HTR-8/SVneo (cell line): ENCODE measurements at places on chromosomes 1 and 21.

GRCh38 chr1:185483664-185484450 lies 166.8 kb upstream of the IVNS1ABP start:
- peak; percentile 32 for DNase-seq

DNA sequence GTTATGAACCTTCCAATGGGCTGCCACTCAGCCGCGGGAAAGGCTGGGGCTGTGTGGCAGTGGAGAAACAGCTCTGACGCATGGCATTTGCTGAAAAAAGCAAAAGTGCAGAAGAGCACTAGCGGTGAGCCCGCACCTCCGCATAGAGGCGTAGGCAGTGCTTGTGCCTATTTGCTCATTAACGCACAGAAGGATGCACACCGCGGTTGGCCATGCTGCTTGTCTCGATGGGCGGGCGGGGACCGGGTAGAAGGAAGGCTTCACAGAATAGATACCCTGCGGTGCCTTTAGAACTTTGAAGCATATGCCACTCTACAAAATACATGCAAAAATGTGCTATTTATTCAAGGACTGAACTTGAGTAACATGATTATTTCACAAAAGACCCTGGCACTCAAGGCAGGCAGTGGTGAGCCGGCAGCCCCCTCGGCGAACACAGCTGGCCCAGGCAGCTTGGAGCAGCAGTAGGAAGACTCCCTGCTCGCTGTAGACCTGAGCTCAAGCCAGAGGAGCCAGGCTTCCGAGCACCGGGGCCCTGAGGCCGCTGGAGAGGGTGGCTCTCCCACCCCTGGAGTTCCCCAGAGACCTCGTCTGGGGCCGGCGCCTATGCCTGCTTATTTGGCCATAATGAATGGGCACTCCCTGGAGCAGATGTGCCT lies 71.5 kb downstream of the SIK1 start:
- DNase-seq, result no peak

- DNase-seq, result peak; percentile 12
Measured at GRCh38 chr1:91402023-91402422, 2.6 kb downstream of the HFM1 start.

GRCh38 chr1:234186037-234186688 lies 187.1 kb upstream of the COA6 start:
- no peak for DNase-seq

DNA sequence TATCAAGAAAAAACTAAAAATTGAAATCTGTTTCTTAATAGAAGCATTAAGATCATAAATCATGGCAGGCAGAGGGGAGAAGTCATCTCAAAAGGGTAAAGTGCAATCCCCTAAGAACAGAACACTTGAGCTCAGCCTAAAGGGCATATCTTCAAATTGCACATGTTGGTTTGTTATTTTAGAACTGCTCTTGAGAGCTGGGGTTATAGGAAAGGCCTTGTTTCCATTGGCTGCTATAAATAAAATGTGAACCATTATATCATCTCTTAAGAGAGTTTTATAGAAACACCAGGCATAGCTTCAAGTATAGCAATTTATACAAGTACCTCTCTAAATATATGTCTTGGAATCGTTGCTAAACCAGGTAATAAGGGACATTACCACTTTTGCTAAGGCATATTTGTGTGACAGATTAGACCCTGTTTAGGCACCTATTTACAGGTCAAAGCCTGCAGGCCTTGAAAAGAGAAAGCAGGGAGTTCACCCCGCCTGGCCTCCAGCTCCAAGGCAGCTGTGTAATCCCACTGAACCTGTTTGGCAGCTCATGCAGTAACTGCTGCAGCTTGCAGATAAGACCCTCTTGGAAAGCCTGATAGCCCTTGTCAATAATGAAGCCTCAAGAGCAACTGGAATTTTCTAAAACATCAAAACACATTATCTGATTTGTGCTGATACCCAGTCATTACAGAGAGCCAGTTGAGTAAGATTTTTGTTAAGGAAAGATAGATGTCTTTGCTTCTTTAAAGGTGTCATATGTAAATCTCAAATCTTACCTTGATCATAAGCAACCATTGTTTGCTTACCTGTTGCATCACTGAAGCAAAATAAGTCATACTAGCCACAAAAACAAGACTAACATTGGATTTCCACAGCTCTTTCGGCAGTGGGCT lies 24.2 kb upstream of the SYDE2 start:
- DNase-seq, result no peak

GRCh38 chr1:71638081-71638766 lies 557.4 kb upstream of the ZRANB2 start:
- no peak for DNase-seq

- peak; percentile 43 for DNase-seq
Measured at GRCh38 chr1:246117066-246117791, 389.9 kb downstream of the SMYD3 start.

DNA sequence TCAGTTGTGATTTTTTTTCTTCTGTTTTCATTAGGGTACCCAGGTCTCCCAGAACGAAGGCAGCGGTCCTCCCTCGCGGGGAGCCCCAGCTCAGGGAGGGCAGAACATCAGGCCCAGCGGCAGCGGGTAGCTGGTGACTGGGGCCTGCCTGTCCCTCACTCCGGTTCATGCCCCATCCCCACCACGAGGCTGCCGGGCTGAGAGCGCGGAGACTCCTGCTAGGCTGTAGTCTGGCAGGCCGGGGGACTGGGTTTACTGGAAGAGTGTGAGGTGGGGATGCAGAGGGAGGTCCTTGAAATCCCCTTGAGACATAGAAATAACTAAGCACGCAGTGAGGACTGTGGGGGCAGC lies 10.5 kb downstream of the BRINP2 start:
- no peak for DNase-seq

DNA sequence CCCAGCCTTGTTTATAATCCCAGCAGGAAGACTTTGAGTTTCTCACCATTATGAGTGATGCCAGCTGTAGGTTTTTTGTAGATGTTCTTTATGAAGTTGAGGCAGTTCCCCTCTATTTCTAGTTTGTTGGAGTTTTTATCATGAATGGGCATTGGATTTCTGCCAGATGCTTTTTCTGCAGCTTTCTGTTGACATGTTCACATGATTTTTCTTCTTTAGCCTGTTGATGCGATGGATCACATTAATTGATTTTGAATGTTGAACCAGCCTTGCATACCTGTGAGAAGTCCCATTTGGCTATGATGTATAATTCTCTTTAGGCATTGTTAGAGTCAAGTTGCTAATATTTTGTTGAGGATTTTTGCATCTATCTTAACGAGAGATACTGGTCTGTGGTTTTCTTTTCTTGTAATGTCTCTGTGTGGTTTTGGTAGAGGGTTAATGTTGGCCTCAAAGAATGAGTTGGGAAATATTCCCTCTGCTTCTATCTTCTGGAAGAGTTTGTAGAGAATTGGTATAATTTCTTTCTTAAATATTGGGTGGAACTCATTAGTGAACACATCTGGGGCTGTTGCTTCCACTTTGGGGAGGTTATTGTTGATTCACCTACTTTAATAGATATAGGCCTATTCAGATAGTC lies 33.2 kb downstream of the ZBTB40 start:
- no peak for DNase-seq

DNA sequence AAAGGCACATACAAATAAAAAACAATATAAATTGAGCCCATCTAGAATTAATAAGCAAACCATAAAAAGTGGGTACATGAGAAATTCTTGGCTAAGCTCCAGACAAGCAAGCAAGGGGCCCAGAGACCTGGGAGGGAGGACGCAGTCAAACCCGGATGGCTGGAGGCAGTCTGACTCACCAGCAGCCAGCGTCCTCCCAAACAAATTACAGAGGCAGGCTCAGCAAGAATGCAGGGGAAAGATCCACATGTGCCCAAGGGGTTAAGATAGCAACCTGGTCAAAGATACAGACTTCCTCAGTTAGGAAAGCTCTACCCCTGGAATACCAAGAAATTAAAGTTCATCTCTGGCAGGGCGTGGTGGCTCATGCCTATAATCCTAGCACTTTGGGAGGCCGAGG lies 7.4 kb upstream of the TIAM1 start:
- peak; percentile 79 for DNase-seq

- peak; percentile 59 for DNase-seq
Measured at GRCh38 chr1:54904476-54905048, 17.6 kb upstream of the DHCR24 start.

- DNase-seq, result no peak
Measured at GRCh38 chr21:35337573-35337972, 288.5 kb upstream of the RUNX1 start.

GRCh38 chr1:8625491-8625890 lies 191.9 kb downstream of the RERE start:
- DNase-seq, result no peak

DNA sequence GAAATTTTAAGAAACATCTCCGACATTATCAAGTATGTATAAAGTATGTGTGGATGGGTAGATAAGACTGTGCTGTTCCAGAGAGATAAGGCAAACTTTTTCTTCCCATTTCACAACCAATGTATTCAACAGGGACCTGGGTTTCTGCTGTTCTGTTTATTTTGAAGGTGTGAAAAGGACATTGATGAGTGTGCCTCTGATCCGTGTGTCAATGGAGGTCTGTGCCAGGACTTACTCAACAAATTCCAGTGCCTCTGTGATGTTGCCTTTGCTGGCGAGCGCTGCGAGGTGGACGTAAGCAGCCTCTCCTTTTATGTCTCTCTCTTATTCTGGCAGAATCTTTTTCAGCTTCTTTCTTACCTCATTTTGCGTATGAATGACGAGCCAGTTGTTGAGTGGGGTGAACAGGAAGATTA lies 174.0 kb downstream of the CRB1 start:
- DNase-seq, result no peak

GRCh38 chr1:61277121-61277690 lies 194.8 kb downstream of the NFIA start:
- DNase-seq, result no peak

GRCh38 chr1:226596531-226597165 lies 48.1 kb downstream of the STUM start:
- DNase-seq, result no peak

DNA sequence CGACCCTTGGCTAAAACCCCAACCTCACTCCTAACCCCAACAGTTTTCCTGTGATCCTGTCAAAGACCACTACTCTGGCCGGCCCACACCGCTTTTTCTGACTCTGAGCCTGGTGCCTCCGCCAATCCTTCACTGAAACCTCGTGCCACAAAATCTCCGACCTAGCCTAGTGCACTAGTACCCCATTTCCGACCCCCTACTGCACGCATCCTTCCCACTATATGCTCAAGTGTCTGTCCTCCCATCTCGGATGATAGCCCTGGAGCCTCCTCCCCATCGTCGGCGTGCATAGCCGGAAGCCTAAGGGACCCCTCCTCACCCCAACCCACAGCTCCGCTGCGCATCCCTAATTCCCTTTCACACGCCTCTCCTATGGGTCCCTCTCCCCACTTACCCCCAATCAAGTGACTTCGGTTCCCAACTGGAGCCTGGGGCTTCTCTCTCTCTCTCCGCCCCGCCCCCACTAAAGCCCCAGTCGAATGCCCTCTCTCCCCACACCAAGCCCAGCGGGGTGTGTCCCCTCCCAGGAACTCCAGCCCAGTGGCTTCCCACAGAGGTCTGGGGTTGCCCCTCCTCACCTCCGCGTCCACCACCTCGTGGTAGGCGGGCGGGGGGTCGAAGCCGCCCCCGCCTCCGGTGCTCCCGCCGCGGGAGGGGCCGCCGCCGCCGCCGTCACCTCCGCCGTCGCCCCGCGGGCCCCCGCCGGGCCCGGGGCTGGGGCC lies 791 bp downstream of the USP24 start:
- no peak for DNase-seq

DNA sequence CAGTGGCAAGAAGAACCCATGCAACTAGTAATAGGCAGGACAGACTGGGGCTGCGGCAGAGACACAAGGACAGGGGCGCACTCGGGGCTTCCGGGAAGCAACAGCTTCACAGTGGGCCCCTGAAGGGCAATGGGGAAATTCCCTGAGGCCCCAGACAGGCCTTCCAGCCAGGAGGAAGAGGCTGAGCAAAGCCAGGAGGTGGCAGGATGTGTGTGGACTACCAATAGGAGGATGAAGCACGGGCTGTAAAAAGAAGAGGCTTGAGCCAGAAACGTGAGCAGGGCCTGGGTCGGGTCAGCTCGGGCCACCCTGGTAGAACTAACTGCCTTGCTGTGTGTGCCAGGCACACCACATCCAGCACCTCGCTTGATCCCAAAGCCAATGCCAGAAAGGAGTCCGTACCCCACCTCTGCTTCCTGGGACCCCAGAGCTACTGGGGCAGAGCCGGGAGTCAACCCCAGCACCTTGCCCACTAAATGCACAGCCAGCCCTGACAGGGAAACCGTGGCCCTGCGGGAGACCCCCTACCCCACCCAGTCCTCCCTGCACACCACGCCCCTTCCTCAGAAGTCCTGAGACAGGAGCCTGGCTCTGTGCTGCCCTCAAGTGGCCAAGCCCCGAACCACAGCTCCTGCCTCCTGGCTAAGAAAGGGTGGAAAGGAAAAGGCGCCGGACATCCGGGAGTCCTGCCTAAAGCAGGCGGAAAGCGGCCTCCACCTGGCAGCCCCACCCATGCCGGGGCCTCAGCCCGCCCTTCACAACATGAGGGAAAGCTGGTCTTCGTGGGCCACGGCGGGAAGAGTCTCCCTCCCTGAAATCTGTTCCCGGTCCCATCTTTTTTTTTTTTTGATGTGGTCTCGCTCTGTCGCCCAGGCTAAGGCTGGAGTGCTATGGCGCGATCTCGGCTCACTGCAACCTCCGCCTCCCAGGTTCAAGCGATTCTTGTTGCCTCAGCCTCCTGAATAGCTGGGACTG lies 33.7 kb downstream of the TTC39A start:
- peak; percentile 73 for DNase-seq

GRCh38 chr1:162319493-162320175 lies 57.0 kb downstream of the SPATA46 start:
- peak; percentile 14 for DNase-seq

DNA sequence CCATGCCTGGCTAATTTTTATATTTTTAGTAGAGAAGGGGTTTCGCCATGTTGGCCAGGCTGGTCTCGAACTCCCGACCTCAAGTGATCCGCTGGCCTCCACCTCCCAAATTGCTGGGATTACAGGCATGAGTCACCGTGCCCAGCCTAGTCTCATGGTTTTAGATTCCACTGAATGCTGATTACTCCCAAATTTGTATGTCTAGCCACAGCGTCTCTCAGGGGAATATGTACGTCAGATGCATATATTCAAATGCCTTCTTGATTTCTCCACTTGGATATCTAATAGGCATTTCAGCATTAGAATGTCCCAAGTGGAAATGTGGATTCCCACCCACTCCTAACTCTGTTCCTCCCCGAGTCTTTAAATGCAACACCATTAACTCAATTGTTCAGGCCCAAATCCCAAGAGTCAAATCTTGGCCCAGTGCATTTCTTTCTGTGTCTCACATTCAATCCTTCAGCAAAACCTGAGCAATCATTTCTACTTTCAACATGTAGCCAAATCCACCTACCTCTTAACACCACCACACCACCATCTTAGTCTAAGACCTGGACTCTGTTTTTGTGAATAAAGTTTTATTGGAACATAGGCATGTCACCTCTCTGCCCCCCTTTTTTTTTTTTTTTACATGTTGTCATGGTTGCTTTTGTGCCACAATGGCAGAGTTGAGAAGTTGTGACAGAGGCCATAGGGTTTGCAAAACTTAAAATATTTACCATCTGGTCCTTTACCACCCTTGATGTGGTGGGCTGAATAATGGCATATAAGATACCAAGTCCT lies 9.8 kb upstream of the CAMTA1 start:
- DNase-seq, result no peak

- DNase-seq, result no peak
Measured at GRCh38 chr1:4600615-4601460, 53.6 kb upstream of the AJAP1 start.

- no peak for DNase-seq
Measured at GRCh38 chr1:70518106-70518505, 107.0 kb downstream of the CTH start.
